Activated CD4-positive, alpha-beta T cell treated with anti-CD3 and anti-CD28 coated beads, Interleukin-2, amount 50 U/mL, for 1 hour (primary cell): ENCODE measurements at places on chromosomes 1 and 21.

- DNase-seq = no peak
Observed at GRCh38 chr1:165117482-165117881, 239.0 kb downstream of the LMX1A start.

- no peak for DNase-seq
Observed at GRCh38 chr21:28770867-28771661, 221.6 kb downstream of the LTN1 start.

DNA sequence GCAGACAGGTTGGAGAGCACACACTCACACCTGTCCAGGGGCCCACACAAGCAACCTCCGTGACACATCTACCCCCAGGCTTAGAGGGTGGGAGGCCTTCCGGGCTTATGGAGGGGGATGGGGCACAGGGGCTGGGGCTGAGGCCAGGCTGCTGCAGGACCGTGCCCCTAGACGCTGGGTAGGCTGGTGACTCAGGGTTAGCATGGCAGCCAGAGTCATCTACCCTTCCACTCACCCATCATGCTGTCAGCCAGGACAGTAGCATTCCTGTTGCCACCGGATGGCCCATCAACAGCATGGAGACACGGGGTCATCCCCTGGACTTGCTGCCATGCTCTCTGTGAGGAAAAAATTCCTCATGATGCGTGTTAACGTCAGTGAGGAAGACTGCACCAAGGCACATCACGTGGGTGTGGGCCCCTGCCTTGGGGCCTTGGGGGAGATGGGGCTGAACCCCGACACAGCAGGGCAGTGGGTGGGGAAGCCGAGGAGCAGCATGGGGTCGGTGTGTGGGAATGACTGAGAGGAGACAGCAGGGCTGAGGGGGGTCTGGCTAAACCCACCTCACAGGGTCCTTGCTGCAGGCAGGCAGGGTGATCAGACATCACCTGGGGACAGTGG, 52.8 kb downstream of the WNT9A start:
- no peak for DNase-seq

DNA sequence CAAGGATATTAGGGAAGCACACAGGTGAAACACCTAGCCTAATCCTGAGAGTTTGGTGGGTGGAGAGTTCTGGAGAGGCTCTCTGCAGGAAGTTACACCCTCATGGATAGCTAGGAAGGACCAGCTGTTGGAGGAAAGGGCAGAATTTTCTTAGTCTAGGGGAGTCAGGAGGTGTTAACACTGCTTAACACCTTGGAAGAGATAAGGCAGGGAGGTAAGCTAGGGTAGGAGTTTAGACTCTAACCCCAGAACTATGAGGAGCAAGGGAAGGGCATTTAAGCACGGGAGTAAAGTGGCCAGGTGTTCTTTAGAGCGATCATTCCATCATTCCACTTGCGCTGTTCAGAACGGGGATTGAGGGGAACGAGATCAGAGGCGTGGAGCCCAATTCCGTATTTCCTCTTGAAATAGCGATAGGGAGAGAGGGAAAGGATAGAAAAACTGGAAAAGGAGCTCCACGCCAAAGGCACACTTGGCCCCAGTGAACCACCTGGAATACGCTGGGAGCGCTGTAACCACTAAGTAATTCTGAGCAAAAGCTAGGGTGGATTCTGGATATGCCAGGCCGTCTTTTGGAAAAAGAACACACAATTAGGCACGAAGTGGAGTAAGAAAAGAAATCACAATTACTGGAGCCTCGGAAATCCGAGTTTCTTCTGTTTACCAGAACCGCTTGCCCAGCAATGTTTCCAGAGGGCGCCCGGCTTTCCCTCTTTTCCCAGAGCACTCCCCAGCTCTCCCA, 1.5 kb upstream of the GPR137B start:
- DNase-seq = no peak

DNA sequence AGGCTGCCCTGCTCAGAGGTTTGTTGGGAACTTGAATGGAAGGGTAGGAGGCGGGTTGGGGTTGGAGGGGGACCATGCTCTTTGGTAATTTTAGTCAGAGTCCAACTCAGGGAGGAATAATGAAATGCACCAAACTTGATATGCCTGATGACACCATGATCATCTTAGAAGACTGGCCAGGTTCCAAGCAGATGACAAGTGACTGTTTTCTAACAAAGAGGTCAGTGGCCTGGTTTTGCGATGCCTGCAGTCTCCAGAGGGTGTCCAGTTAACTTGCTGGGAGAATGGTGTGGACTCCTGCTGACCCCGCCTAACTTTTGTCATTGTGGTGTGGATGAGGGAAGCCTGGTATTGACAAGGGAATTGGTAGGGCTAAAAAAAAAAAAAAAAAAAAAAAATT, 12.4 kb downstream of the VANGL1 start:
- DNase-seq = no peak

DNA sequence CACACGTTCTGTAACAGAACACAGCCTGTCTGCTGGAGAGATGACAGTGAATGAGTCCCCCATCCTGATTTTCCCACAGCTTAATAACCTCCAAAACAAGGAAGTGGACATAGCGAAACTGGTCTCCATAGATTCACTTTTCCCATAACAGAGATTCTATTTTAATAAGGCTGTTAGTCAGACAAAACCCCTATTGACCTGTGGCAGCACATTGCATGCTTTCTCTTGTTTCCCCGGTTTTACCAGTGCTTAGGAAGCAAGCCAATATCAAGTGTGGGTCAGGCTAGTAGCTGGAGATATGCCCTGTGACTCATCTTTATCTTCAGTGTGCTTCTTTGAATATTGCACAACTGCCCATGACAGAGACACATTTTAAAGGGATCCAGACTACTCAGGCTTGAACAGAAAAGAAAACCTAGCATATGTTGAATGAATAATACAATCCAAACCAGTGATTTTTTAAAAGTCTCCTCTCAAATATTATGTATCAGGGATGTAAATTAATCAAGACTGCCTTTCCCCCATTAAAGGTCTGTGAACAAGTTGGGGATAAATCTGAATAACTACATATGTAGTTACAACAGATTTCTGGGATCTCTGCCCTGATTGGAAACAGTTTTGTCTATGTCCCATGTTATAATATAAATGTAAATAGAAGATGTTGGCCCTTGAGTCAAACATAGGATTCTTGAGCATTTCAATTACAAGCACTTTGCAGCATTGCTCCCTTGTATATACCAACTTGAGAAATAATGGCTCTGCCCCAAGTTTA, 11.9 kb upstream of the CLDN8 start:
- DNase-seq = no peak

DNA sequence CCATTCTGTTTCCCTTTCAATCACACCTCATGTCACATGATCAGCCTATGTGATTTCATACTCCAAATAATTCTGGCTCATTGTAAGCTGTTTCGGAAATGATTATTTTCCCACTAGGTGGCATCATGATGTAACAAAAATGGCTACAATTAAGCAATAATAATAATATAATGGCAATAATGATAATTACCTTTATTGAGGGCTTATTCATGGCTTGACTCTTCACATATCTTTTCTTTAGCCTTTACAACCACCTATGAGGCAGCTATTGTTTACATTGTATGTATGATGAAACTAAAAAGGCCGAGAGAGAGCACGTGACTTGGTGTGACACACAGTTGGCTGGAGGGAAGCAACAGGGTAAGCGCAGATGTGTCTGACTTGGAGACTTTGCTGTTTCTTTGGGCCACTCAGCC, 12.5 kb upstream of the KPRP start:
- DNase-seq = no peak

- peak; percentile 26 for DNase-seq
Observed at GRCh38 chr1:41915786-41916571, 2.7 kb downstream of the HIVEP3 start.

DNA sequence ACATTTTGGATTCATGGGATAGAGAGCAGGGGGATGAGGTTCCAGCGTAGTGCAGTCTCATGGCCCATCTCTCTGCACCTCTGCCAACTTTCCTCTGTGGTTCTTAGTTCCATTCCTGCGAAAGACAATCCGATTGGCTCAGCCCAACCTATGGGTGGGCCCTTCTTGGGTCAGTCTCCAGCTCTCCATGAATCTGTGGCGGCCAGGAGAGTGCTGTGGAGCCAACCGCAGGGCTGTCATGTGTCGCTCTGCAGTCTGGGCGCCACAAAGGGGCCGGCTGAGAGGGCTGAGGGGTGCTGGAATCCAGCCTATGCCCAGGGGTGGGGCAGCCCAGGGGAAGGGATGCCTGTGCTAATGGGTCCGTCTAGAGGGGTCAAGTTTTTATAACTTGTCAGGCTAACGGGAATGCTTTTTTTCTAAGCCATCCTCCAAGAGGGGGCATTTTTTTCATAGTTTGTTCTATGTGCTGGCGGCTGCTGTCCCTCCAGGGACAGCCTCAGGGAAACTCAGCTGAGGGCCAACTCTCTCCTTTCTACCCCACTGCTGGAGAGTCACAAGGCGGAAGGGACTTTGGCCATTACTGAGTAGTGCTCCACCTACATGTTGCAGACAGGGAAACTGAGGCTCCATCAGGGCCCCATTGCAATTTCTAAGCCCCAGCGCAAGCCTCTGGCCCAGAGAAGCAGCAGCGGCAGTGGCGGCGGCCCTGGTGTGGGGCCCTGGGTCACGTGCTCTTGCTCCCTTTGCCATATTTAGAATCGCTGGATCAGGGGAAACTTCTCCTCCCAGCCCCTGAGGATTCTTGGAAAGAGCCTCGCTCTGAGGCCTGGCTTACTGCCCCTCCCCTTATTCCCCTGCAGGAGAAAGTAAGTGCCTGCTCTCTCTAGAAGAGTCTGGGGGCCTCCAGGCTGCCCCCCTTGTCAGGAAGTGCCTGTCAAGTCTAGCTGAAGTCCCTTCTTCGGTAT, 23.4 kb downstream of the KCNQ4 start:
- DNase-seq = no peak

GRCh38 chr1:24507405-24507804, 4.8 kb downstream of the RCAN3 start:
- peak; percentile 44 for DNase-seq

DNA sequence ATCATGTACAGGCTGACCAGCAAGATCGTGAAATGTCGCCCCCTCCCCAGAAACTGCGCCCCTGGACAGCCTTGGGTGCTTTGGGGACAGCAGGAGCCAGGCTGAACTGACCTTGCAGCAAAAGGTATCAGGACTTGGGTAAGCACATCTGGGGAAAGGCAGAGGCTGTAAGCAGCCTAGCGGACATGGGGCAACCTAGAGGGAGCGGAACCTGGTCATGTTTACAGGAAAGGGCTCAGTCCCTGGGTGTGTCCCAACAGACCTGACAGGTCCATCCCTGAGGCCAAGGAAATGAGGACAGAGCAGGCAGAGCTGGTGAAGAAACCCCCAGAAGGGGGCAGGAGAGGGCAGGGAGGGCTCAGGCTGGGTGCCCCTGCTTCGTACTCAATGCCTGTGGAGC, 3.1 kb upstream of the S100A8 start:
- DNase-seq = no peak

DNA sequence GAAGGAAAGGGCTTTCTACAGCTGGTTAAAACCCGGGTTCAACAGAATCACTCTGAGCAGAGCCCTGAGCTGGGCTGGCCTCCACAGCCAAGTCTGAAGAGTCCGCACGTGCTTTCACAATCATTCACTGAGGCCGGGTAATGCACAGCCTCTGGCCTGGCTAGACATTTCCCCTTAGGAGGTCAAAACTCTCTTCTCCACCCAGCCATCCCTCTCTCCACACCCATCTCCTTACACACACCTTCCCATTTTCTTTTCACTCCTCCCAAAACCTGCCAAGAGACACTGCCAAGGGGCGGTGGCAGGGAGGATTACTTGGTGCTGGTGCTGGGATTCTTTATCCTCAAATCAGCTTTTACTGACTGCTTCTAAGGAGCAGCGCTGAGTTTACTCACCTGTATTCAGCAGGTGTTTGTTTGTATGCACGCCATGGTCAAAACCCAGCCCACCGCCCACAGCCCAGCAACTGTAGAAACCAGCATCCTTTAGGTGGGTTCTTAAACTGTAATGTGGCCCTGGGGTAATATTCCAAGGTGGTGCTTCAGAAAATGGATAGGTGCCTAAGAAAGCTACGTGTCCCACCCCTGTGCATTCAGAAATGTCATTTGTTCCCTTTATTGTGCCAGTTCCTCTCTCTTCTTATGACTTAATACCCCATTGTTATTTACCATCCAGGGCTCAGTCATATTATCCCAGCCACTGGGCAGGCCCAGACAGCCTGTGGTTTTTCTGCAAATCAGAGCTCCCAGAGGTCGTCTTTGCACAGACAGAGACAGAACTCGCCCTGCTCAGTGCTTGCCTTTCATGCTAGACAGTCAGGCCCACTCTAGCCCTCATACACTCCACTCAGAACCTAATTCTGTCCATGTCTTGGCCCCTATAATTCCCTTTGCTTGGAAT, 80.2 kb downstream of the ADSS2 start:
- DNase-seq = no peak

- DNase-seq = no peak
Observed at GRCh38 chr1:165632152-165632469, 1.1 kb downstream of the MGST3 start.

GRCh38 chr1:171484760-171485374, 463 bp upstream of the PRRC2C start:
- DNase-seq = no peak

DNA sequence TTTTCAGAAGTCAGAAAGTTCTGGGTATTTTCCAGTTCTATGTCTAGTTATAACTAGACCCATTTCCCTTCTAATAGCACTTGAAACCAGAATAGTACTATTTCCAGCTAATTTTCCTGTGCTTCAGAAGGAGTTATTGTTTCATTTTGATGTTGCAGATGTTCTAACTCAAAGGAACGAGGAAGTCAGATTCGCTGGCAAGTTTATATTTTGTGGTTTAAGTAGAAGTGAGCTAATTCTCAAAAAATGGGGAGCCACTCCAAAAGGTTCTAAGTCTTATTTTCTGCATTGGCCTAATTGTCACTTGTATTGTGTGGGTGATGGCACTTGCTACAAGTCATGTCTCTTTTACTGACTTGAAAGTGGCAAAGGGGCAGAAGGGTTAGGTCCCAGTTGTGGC, 18.1 kb downstream of the CCDC185 start:
- DNase-seq = no peak

DNA sequence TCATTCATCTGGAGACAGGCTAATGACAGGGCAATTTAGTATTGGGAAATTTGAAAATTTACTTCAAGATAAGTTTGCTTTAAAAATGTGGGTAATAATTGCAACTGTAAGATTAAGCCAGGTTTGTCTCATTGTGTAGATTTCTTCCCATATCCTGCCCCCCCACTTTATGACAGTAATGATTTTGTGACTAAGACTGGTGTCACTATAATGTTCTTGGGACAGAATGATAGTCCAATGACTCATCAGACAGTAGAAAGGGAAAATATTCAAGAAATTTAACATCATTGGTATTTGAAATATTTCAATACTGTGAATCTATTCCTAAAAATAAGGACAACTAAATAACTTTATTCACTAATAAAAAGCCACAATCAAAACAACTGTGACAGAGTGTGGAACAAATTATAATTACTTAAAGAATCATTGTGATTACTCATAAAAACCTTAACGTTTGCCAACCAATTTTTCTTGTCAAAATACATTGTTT, 36.7 kb downstream of the FH start:
- no peak for DNase-seq
